Epithelial cell of prostate (primary cell): ENCODE measurements at places on chromosomes 5 and 9.

- no peak for DNase-seq
Measured at GRCh38 chr5:75265731-75266130, 29.1 kb upstream of the ANKRD31 start.

DNA sequence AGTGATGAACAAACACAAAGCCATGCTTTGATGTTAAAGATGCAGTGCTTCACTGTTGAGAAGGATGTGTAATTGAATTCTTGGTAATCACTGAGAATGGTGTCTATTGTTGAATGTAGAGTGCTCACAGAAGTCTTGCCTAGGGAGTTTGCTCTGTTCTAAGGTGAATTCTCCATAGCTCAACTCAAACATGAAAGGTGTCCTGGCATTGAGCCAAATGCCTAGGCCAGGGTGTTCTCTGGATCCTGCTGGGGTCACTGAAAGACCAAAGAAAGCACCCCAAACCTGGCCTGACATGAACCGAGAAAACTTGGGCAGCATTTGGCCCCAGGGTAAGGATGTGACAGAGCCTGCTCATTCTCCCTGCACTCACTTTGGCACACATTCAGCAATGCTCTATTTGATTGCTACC is 217.3 kb downstream of the ARL15 start:
- DNase-seq: peak; percentile 36

DNA sequence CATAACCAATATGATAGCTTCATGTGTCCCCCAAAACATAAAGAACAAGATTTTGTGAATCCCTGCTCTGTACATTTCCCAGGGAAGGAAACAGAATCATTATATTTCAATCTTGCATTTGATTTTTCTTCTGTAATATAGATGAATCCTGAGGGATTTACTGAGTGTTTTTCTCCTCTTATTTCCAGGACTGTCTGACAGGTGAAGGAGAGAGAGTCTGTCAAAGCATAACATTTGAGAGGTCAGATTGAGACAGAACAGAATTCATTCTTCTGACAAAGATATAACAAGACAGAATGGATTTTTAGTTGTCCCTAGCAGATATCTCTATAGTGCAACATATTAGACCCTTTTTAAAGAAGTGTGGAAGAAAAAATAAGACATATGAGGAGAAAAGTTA is 354.5 kb upstream of the IZUMO3 start:
- no peak for DNase-seq

DNA sequence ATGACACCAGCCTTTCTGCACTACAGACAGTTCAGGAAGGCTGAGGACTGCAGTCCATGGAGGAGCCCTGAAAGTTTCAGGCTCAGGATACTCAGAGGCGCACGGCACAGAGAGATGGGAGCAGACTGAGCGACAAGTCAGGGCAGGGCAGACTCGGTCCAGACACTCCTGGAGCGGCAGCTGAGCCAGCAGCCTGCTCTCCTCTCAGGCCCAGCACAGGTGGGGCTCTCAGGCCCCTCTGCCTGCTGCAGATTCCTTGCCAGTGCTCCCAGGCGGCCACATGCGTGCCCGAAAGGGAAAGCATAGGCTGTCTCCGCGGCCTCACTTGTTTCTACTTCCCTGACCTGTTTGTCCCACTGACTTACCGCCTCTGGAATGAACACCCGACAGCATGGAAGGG is 228.3 kb downstream of the IRX2 start:
- no peak for DNase-seq

- no peak for DNase-seq
Measured at GRCh38 chr5:15554542-15554941, 54.6 kb downstream of the FBXL7 start.

DNA sequence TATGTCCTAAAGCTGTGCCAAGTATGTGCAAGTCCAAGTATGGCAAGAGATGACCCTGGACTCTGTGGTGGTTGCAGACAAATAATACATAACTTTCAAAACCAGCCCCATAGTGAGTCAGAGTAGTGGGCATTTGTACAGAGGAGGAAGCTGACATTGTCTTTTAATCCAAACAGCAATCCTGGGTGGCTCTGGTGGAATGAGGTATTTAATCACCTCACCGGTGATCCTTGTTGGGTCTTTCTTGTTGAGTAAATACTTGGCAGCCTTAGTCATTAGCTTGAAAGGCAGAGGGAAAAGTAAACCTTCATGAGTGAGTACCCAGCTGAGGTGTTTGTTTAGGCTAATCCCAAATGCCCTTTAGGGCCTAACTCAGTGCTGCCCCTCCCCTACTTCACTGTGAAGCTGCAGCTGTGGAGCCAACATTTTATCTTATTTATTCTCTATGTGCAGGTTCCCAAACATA is 148.7 kb upstream of the SLC12A2 start:
- peak; percentile 93 for DNase-seq

- no peak for DNase-seq
Measured at GRCh38 chr5:172377856-172378255, 76.5 kb downstream of the SH3PXD2B start.

- DNase-seq: no peak
Measured at GRCh38 chr5:109826426-109826825, 136.7 kb downstream of the MAN2A1 start.

GRCh38 chr9:97761056-97761598 is 64.0 kb upstream of the XPA start:
- no peak for DNase-seq

- DNase-seq: peak; percentile 18
Measured at GRCh38 chr5:170120576-170120975, 14.9 kb downstream of the FOXI1 start.

GRCh38 chr9:115042781-115043509 is 75.0 kb downstream of the TNC start:
- DNase-seq: no peak

- DNase-seq: no peak
Measured at GRCh38 chr5:142316051-142316450, 8.8 kb downstream of the SPRY4 start.

- no peak for DNase-seq
Measured at GRCh38 chr9:125745682-125746016, 1.5 kb upstream of the PBX3 start.

GRCh38 chr9:134655101-134655500 is 13.5 kb downstream of the COL5A1 start:
- no peak for DNase-seq

- DNase-seq: no peak
Measured at GRCh38 chr5:10149911-10150310, 99.8 kb downstream of the ATPSCKMT start.

- DNase-seq: no peak
Measured at GRCh38 chr9:114169029-114169951, 14.0 kb downstream of the COL27A1 start.

GRCh38 chr9:128902351-128903078 is 18.3 kb upstream of the PHYHD1 start:
- peak; percentile 76 for DNase-seq

DNA sequence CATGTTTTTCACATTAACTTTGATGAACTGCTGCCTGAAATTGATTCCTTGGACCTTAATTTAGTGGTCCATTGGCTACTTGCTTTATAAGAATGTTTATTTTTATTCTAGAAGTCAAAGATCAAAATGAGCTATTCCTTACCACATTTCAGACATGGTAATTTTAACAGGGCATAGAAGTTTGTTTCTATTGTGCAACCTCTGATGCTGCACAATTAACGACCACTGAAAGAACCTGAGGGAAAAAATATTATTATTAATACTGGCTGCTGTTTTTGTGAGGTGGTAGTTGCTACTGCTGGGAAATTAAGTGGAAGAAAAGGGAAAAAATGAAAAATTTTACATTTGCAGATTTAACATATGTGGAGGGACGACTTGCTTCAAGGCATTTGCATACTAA is 37.9 kb upstream of the RAB3C start:
- no peak for DNase-seq

DNA sequence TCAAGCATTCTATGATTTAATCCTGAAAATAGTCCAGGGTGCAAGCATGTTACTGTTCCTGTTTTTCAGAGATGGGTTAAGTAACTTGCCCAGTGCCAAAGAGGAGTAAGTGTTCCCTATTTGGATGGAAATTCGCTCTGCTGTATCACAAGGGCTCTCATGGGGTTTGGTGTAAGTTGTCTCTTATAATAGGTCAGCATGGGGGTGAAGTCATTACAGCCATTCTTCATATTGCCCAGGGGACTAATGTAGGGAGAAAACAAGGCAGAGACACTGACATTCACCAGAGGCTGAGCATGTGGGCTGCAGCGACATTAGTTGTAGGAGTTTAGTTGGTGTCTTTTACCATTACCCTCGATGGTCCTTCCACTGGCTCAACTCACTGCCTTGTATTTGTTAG is 142.1 kb upstream of the GLRA1 start:
- no peak for DNase-seq

DNA sequence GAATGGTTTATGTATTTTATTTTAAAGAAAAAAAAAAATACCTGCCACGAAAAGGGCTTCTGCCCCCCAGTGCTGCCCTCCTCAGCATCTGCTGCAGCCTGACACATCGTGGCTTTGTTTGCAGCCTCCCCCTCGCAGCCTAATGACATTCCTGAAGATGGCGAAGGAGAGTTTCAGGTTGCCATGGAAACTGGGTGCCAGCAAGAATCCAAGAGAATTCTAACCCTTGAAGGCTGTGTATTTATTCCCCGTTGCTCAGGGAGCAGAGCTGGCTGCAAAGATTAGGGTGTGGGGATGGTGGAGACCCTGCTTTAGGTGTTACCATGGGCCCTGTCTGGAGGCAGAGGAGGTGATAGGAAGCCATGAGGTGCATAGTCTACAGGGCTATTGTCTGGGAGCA is 126.6 kb downstream of the NSG2 start:
- no peak for DNase-seq

- no peak for DNase-seq
Measured at GRCh38 chr9:70868041-70868440, 253.4 kb downstream of the TRPM3 start.

- no peak for DNase-seq
Measured at GRCh38 chr5:58072300-58072965, 387.5 kb downstream of the PLK2 start.

GRCh38 chr5:173494446-173494845 is 122.0 kb downstream of the BOD1 start:
- no peak for DNase-seq

DNA sequence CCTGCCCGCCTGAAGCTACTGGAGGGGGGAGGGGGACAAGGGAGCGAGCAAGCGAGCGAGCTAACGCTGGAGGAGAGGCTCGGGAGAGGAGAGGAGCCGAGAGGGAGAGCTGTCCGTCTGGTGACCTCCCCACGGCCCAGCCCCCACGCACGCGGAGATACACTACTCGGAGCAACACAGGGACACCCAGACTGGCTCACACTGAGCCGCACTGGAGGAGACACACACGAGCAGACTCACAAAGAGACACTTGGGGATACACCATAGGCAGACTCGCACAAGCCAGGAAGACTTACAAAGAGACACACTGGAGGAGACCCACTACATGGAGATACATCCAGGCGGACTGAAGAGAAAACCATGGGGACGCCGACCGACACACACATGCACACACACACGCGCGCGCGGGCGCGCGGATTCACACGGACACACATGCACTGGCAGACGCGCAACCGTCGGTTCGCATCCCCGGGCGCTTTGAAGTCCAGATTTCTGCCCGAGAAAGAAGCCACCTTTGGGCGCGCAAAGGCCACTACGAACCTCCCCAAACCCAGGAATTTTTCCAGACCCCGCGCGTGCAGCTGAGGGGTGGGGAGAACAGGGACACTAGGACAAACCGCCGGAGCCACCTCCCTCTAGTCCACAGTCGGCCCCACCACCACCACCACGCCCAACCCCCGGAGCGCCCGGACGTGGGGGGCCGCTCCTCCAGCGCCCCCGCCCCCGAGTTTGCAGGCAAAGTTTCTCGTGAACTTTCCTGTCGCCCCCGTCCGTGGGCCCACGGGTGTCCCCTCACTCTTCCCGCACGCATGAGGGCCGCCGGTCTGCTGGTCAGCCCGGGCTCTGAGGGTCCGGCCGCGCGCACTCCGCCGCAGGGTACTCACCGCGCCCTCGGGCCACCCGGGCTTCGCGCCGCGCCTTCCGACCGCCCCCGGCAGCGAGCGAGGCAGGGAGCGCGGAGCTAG is 571 bp downstream of the CNTFR start:
- DNase-seq: no peak

DNA sequence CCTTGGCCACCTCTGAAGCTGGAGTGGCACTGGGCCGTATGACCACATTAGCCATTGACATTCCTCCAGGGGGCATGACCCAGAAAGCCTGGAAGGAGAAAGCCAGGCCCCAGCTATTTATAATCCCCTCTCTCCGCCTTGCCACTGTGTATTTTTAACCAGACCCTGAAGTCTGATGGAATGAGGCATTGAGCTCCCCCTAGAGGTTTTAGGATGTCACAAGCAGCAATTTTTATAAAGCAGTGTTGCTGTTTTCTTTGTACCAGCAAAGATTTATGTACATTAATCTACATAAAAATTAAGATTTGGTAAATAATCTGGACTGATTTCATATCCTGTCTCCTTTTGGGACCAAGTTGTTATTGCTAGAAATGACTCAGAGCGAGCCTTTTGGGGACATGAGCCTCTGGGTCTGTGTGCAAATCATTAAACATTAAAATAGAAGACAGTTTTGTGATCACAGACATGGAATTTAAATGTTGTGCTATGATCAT is 127.1 kb downstream of the TRIO start:
- no peak for DNase-seq

- DNase-seq: no peak
Measured at GRCh38 chr5:147051193-147051592, 172.6 kb upstream of the PPP2R2B start.

- no peak for DNase-seq
Measured at GRCh38 chr5:58127255-58128220, 332.3 kb downstream of the PLK2 start.

- DNase-seq: no peak
Measured at GRCh38 chr5:77772729-77773128, 3.4 kb downstream of the TBCA start.

DNA sequence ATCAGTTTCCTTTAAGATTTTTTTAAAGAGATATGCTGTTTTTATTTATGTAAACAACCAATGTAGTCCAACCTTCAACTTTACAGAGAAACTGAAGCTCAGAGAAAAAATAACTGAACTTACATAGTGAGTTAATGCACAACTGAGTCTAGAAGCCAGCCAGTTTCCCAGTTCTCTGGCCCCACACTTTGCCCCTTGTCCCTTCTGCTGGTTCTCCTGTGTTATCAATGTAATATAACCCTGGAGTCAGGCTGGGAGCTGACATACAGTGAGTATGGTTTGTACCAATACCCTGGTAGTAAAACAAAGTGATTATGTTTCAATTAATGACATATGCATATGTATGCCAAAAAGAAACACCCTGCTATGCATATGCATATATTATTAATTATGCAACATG is 32.2 kb upstream of the GRIA1 start:
- no peak for DNase-seq

DNA sequence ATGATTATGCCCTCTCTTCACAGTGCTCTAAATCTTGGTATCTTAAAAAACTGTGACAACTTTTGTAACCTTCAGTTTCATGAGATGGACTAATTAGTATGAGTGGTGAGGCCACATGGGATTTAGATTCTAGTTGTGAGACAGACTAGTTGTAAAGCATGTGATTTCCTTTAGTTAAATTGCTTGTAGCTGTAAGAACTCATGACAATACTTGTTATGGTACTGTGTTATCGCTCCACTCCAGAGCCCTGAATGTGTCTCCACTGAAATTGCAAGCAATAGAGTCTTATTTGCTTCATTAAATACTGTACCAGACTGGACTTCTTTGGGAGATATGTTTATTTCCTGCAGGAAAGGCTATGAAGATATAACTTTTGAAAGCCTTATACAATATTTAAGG is 1198.3 kb upstream of the CDH6 start:
- DNase-seq: no peak
